ENCODE measurements at places on chromosomes 16 and 17. TPM values are rescaled to one million over a fixed set of nuclear protein-coding genes. Genes with fewer than 3 reads are reported as not detected.

Gene SMIM5
- not detected for polyA plus RNA-seq

Gene SHISA9
- polyA plus RNA-seq, result not detected

Gene OXLD1
- 13.4 TPM for polyA plus RNA-seq

Gene ATP2C2
- not detected for polyA plus RNA-seq

Gene DOC2B
- polyA plus RNA-seq, result not detected

Gene CDH5
- polyA plus RNA-seq, result not detected

Gene CRHR1
- not detected for polyA plus RNA-seq

Gene ANKRD40CL
- not detected for polyA plus RNA-seq

Gene WSCD1
- polyA plus RNA-seq, result 0.20 TPM

Gene SYNGR3
- 2.3 TPM for polyA plus RNA-seq

Gene NPIPB13
- polyA plus RNA-seq, result 1.7 TPM

Gene CLDN7
- polyA plus RNA-seq, result 0.84 TPM

Gene KRTAP4-4
- polyA plus RNA-seq, result not detected

Gene TP53TG3B
- polyA plus RNA-seq, result not detected

Gene COQ9
- polyA plus RNA-seq, result 59.0 TPM

Gene ITGAL
- not detected for polyA plus RNA-seq

Gene PPL
- polyA plus RNA-seq, result 2.2 TPM

Gene UTS2R
- not detected for polyA plus RNA-seq

Gene PHKB
- polyA plus RNA-seq, result 68.3 TPM

Gene TTYH2
- polyA plus RNA-seq, result 4.3 TPM

Gene CCL7
- polyA plus RNA-seq, result 0.50 TPM

Gene PHKG2
- 21.7 TPM for polyA plus RNA-seq

Gene TRIM25
- polyA plus RNA-seq, result 58.2 TPM

Gene CEP112
- 5.7 TPM for polyA plus RNA-seq

Gene MC1R
- 3.9 TPM for polyA plus RNA-seq

Gene FTSJ3
- polyA plus RNA-seq, result 58.4 TPM

Gene MILR1
- polyA plus RNA-seq, result 5.1 TPM

Gene MYO18A
- 9.8 TPM for polyA plus RNA-seq

Gene GPR179
- polyA plus RNA-seq, result not detected

Gene ZP2
- not detected for polyA plus RNA-seq

Gene PRAC1
- polyA plus RNA-seq, result not detected

Gene MGAT5B
- 0.81 TPM for polyA plus RNA-seq

Gene HSPB9
- not detected for polyA plus RNA-seq

Gene BRIP1
- 3.4 TPM for polyA plus RNA-seq

Gene MTHFSD
- polyA plus RNA-seq, result 16.7 TPM

Gene HLF
- not detected for polyA plus RNA-seq

Gene FBXL16
- polyA plus RNA-seq, result 0.11 TPM

Gene HASPIN
- polyA plus RNA-seq, result 1.3 TPM

Gene MFSD6L
- polyA plus RNA-seq, result not detected

Gene CACNA1G
- polyA plus RNA-seq, result not detected

Gene ZPBP2
- polyA plus RNA-seq, result not detected

Measured in AG04450 (cell line).